ENCODE measurements at places on chromosomes 2 and 18.

DNA sequence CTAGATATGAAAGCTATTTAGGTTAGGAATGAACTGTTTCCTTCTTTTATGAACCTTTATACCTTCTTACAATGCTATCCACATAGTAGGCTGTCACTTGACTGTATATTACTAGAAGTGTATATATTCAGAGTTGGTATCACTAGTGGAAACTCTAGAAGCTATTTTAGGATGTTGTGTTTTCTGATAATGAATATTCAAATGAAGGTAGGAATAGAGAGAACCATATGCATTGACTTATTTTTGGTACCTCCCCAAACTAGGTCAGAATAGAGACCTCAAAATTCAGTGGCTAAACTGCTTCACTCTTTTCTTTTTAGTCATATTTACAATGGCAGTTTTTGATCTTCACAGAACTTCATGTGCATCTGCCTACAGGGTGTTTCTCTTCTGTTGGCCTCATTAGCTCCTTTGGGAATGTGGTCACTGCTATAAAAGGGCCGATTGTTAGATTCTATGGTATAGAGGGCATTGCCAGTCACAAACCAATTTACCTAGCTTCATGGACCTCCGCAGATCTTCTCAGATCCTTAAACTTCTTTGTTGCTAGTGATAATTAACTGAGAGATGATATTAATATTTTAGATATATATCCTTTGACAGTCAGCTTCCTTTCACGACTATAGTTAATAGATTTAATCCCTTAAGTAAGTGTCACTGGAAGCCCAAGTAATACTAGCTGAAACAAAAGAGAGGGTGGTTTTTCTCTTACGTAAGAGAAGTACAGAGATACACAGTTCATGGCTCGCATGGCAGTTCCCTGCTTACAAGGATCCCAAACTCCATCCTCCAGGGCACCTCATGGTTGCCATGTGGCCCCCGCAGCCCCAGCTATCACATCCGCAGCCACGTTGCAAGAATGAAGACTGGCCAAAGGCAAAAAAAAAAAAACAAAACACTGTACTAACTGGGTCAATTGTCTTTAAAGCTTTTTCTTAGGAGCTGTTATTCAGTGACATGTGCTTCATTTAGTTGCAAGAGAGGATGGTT, 61.0 kb downstream of the TSPYL6 start:
- DNase-seq: no peak

DNA sequence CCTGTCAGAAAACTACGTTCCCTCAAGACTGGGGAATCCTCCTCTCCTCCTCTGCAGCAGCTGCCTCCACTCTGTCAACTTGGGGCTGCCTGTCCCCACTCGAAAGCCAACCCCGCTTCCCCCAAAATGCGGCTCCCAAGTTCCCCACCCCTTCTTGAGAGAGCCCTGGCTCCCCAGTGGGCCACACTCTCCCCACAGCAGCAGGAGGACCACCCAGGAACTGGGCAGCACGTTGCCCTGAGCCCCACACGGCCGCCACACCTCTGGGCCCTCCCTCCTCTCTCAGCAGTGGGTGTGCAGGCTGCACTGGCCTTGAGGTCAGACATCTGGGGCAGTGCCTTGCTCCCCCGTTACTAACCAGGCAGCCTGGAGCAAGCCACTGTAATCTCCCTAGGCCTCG, 9.6 kb upstream of the TEX51 start:
- no peak for DNase-seq

- no peak for DNase-seq
Measured at GRCh38 chr2:134079373-134079772, 174.5 kb upstream of the MGAT5 start.

DNA sequence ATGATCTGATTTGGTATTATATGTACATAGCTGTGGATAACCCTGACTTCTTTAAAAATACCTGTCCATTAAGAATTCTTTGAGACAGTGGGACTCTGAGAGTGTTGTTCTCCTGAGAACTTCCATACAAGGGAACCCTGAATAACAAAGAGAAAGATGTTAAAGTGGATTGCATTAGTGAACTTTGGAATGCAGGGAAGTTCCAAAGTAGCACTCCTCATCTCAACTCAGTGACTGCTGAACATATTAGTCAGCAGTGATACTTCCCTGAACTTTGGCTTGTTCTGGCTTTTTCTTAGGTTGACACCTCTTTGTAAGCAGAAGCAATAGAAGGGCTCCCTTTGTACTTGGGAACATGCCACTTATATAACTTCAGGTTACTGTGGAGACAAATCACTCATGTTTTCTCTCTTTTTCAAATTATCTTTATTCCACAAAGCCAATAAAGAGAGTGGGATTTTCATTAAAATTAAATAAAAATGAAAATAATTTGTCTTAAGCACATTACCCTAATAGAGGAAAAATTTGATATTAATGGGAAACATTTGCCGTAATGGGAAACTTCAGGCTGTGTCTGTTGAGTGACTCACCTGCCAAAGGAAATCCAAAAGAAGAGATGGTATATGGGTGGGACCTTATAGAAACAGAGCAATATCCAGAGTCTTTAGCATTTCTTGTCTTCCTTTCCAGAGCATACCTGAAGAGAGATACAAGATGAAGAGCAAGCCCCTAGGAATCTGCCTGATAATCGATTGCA, 33.3 kb downstream of the CFLAR start:
- DNase-seq: peak; percentile 92

DNA sequence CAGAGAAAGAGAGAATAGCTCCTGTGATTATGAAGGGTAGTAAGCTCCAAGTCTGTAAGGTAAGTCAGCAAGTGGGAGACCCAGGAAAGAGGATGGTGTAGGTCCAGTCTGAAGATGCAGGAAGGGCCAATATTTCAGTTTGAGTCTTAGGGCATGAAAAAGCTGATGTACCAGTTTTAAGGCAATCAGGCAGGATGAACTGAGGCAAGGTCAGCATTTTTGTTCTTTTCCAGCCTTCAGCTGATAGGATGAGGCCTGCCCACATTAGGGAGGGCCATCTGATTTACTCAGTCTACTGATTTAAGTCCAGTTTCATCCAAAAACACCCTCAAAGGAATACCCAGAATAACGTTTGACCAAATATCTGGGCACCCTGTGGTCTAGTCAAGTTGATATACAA, 347.3 kb downstream of the CMPK2 start:
- DNase-seq: no peak

- no peak for DNase-seq
Measured at GRCh38 chr18:21404426-21404825, 162.4 kb downstream of the GREB1L start.

GRCh38 chr2:241860184-241861078, 1.7 kb upstream of the PDCD1 start:
- DNase-seq: no peak

Data from fibroblast of skin of right biceps (primary cell).